Glutamatergic neuron (in vitro differentiated cells): ENCODE measurements at places on chromosomes 3 and 15.

GRCh38 chr3:4838621-4839022 lies 140.6 kb upstream of the BHLHE40 start:
- peaks cover 2% of the 10 kb centered on the region for H3K4me1 ChIP-seq
- H3K36me3 ChIP-seq, result no peaks in the 10 kb centered on the region
- H3K4me3 ChIP-seq, result no peak overlapping the region
- H3K27ac ChIP-seq, result no peak overlapping the region
- peaks cover 2% of the 10 kb centered on the region for H3K27me3 ChIP-seq
- no peak for DNase-seq

- no peak overlapping the region for H3K4me3 ChIP-seq
- H3K27me3 ChIP-seq, result peaks cover 1% of the 10 kb centered on the region
- no peak for DNase-seq
- H3K4me1 ChIP-seq, result no peaks in the 10 kb centered on the region
- no peak overlapping the region for H3K27ac ChIP-seq
Measured at GRCh38 chr3:86702381-86702958, 288.5 kb downstream of the VGLL3 start.

GRCh38 chr15:101181349-101181748 lies 70.5 kb downstream of the CHSY1 start:
- H3K27me3 ChIP-seq, result peaks cover 4% of the 10 kb centered on the region
- peaks cover 16% of the 10 kb centered on the region for H3K36me3 ChIP-seq
- DNase-seq, result no peak
- no peak overlapping the region for H3K4me3 ChIP-seq
- no peak overlapping the region for H3K27ac ChIP-seq

- H3K4me1 ChIP-seq, result peaks cover 11% of the 10 kb centered on the region
- H3K4me3 ChIP-seq, result no peak overlapping the region
- DNase-seq, result no peak
- H3K36me3 ChIP-seq, result no peaks in the 10 kb centered on the region
Measured at GRCh38 chr3:178320456-178321351, 215.5 kb upstream of the KCNMB2 start.

DNA sequence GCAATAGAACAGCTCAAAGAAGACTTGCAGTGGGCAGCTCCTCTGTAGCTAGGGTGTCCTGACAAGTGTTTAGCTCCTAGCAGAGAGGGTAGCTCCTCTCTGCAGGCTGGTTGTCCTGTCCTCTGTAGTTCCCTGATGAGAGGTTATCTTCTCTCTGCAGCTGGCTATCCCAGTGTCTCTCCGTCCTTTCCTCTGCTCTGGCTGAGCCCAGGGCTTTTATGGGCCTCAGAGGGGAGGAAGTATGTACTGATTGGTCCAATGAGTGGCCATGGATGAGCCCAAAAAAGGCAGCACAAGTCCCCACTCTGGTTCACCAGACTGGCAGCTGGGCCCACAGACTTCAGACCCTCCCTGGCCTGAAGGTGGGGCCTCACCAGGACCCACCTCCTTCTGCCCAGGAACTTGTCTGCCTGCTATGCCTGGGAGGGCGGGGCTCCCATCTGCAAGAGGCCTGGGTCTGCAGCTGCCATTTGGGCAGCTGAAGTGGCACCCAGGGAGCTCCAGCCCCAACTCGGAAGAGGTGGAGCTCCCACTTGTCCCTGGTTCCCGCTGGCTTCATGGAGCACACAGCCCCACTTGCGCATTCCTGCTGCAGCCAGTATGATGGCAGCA lies 27.2 kb upstream of the MEX3B start:
- no peak for DNase-seq
- H3K27me3 ChIP-seq, result no peaks in the 10 kb centered on the region
- H3K4me1 ChIP-seq, result no peaks in the 10 kb centered on the region

DNA sequence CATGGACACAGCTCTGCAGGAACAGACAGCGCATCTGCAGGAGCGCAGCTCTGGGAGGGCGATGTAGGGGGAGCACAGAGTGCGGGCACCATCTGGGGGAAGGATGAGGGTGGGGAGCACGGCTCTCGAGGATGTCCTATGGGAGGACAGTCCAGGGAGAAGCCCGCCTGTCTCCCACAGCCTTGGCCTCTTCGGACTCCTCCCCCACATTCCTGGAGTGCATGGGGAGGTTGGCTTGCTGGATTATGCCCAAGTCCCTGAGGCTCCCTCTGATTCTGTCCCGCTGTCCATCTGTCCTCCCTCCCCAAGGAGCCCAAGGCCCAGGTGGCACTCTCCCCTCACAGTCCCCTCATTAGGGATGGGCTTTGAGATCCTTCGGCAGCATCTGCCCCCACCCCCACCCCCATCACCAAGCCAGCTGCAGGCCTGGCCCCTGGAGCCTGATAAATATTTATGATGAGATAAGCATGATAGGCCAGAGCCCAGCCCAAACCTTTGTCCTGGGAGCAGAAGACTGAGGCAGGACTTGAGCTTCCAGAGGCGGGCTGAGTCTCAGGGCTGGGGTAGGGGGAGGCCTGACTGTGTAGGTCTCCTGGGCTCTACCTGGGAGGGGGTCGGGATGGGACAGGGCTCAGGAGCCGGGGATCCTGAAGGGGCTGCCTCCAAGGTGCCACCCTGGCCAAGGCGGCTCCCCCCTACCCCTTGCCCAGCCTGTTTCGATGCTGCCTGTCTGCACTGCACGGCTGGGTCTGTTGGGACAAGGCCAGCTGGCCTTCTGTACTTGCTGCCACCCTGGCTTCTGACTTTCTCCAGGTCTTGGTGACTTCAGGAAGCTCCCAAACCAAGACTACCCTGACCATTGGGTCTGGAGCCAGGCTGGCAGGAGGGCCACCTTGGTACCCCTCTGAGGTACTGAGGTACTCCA lies 28.6 kb upstream of the SEMA3F start:
- H3K27me3 ChIP-seq, result peaks cover 10% of the 10 kb centered on the region
- peak overlapping the region; percentile 17 for H3K27ac ChIP-seq
- DNase-seq, result peak; percentile 72
- H3K36me3 ChIP-seq, result no peaks in the 10 kb centered on the region

DNA sequence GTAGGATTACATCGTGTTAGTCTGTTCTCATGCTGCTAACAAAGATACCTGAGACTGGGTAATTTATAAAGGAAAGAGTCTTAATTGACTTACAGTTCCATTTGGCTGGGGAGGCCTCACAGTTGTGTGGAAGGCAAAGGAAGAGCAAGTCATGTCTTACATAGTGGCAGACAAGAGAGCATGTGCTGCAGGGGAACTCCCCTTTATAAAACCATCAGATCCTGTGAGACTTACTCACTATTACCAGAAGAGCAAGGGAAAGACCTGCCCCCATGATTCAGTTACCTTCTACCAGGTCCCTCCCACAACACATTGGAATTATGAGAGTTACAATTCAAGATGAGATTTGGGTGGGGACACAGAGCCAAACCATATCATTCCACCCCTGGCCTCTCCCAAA lies 3.4 kb downstream of the SLC25A26 start:
- H3K36me3 ChIP-seq, result no peaks in the 10 kb centered on the region
- peaks cover 2% of the 10 kb centered on the region for H3K27me3 ChIP-seq
- no peak overlapping the region for H3K27ac ChIP-seq
- no peak for DNase-seq

- peaks cover 4% of the 10 kb centered on the region for H3K27me3 ChIP-seq
- H3K27ac ChIP-seq, result no peak overlapping the region
- no peak overlapping the region for H3K4me3 ChIP-seq
- H3K4me1 ChIP-seq, result no peaks in the 10 kb centered on the region
- H3K36me3 ChIP-seq, result peaks cover 8% of the 10 kb centered on the region
Measured at GRCh38 chr3:51280176-51280575, 104.9 kb upstream of the MANF start.

- no peak overlapping the region for H3K4me3 ChIP-seq
Measured at GRCh38 chr3:128753715-128754114, 27.7 kb downstream of the RAB7A start.

DNA sequence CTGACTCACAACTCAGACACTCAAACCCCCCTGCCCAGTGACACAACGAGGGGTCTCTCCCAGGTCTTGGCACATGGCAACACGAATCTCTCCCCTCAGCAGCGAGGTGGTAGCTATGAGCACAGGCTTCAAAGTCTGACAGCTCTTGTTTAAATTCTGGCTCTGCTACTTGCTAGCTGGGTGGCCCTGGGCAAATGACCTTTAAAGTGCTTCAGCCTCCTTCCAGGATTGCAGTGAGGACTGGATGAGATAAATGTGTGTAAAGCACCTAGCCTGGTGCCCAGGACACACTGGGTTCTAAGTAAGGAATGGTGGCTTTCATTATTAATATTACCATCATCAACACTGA lies 23.2 kb upstream of the ANPEP start:
- no peak overlapping the region for H3K4me3 ChIP-seq
- no peaks in the 10 kb centered on the region for H3K4me1 ChIP-seq
- H3K36me3 ChIP-seq, result no peaks in the 10 kb centered on the region

- no peak overlapping the region for H3K27ac ChIP-seq
- no peak overlapping the region for H3K4me3 ChIP-seq
- H3K36me3 ChIP-seq, result peaks cover 8% of the 10 kb centered on the region
- no peaks in the 10 kb centered on the region for H3K4me1 ChIP-seq
Measured at GRCh38 chr3:194032828-194033435, 103.0 kb upstream of the HES1 start.

DNA sequence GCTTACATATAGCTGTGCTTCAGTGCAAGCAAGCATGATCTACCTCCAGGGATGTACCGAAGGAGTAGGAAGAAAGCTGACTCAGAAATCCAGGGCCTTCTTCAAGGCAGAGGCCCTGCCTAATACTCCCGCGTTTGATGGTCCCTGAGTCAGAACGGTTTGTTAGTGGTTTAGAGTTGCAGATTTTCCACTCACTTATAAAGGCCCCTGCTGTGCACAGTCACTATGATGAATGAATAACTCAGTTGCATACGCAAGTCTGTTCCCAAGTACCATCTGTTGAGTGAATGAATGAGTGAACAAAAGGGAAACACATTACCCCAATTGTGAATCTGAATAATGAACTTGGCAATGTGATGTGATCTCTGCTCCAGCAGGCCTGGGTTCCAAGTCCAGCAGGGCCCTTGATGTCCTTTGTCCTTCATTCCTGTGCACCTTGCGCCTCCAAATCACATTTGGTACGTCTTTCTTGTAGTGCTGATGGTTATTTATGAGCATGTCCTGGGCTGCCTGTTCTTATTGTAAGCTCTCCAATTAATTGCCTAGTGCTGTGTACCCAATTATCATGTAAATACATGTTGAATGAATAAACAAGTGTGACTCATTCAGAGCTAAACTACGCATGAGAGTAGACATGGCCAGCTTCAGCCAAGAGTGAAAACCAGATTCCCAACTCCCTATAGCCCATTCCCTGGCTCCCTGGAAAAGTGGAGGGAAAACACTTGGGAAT lies 85.3 kb upstream of the LIMD1 start:
- H3K27ac ChIP-seq, result no peak overlapping the region
- H3K27me3 ChIP-seq, result peaks cover 2% of the 10 kb centered on the region
- no peak for DNase-seq
- peaks cover 4% of the 10 kb centered on the region for H3K36me3 ChIP-seq
- H3K4me3 ChIP-seq, result no peak overlapping the region
- peaks cover 5% of the 10 kb centered on the region for H3K4me1 ChIP-seq

GRCh38 chr3:55246033-55246432 lies 241.1 kb downstream of the WNT5A start:
- no peak overlapping the region for H3K4me3 ChIP-seq
- DNase-seq, result no peak
- no peaks in the 10 kb centered on the region for H3K27me3 ChIP-seq
- H3K36me3 ChIP-seq, result peaks cover 11% of the 10 kb centered on the region

GRCh38 chr3:121998611-121999473 lies 23.2 kb downstream of the ILDR1 start:
- no peaks in the 10 kb centered on the region for H3K4me1 ChIP-seq
- no peaks in the 10 kb centered on the region for H3K36me3 ChIP-seq
- no peak for DNase-seq
- peaks cover 2% of the 10 kb centered on the region for H3K27me3 ChIP-seq

- H3K36me3 ChIP-seq, result no peaks in the 10 kb centered on the region
- no peak overlapping the region for H3K27ac ChIP-seq
- H3K4me3 ChIP-seq, result no peak overlapping the region
Measured at GRCh38 chr15:53331328-53332190, 427.9 kb downstream of the WDR72 start.

DNA sequence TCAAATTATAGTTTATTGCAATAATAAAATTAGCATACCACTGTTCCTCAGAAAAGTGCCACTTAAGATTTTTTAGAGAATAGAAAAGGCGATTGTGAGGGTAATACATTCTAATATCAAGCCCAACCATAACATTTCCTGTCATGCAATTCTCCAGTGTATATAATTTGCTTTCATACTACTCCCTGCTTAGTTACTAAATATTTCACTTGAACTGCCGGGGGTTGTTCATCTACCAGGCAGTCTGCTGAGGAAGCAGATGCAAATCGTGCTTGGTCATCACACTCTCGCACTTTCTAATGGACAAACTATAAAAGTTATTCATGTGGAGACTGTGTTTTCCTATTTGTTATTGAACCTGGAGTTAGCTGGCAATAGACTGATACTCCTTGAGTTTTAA lies 645.6 kb upstream of the CBLB start:
- no peak overlapping the region for H3K4me3 ChIP-seq
- no peaks in the 10 kb centered on the region for H3K36me3 ChIP-seq
- no peak overlapping the region for H3K27ac ChIP-seq
- no peaks in the 10 kb centered on the region for H3K27me3 ChIP-seq

- no peak overlapping the region for H3K4me3 ChIP-seq
- no peaks in the 10 kb centered on the region for H3K27me3 ChIP-seq
- peaks cover 18% of the 10 kb centered on the region for H3K4me1 ChIP-seq
- H3K27ac ChIP-seq, result no peak overlapping the region
Measured at GRCh38 chr3:71127052-71127831, 456.3 kb downstream of the FOXP1 start.

GRCh38 chr3:53293867-53294266 lies 38.0 kb upstream of the TKT start:
- H3K36me3 ChIP-seq, result peaks cover 7% of the 10 kb centered on the region
- H3K4me1 ChIP-seq, result no peaks in the 10 kb centered on the region
- peaks cover 3% of the 10 kb centered on the region for H3K27me3 ChIP-seq
- no peak overlapping the region for H3K4me3 ChIP-seq

GRCh38 chr15:100602823-100603393 lies 519 bp downstream of the ASB7 start:
- no peaks in the 10 kb centered on the region for H3K36me3 ChIP-seq
- H3K27ac ChIP-seq, result no peak overlapping the region
- peak; percentile 70 for DNase-seq

GRCh38 chr3:43584043-43584826 lies 37.6 kb downstream of the ANO10 start:
- peaks cover 2% of the 10 kb centered on the region for H3K27me3 ChIP-seq
- H3K4me3 ChIP-seq, result no peak overlapping the region
- H3K36me3 ChIP-seq, result no peaks in the 10 kb centered on the region
- DNase-seq, result no peak

DNA sequence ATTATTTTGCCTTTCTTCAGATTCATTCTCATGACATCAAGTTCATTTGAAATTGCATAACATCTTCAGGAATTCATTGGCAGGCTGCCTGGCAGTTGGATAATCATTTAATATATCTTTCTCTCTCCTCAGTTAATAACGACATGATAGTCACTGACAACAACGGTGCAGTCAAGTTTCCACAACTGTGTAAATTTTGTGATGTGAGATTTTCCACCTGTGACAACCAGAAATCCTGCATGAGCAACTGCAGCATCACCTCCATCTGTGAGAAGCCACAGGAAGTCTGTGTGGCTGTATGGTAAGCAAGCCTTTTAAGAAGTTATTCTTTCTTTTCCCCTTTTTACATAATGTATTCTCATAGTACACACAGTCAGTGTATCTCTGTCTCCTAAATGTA lies 38.2 kb downstream of the TGFBR2 start:
- H3K4me3 ChIP-seq, result no peak overlapping the region
- H3K36me3 ChIP-seq, result no peaks in the 10 kb centered on the region
- peaks cover 3% of the 10 kb centered on the region for H3K27me3 ChIP-seq
